ENCODE measurements at places on chromosomes 3 and 15.

GRCh38 chr15:59553879-59554735 lies 57.5 kb upstream of the GCNT3 start:
- no peak for DNase-seq

DNA sequence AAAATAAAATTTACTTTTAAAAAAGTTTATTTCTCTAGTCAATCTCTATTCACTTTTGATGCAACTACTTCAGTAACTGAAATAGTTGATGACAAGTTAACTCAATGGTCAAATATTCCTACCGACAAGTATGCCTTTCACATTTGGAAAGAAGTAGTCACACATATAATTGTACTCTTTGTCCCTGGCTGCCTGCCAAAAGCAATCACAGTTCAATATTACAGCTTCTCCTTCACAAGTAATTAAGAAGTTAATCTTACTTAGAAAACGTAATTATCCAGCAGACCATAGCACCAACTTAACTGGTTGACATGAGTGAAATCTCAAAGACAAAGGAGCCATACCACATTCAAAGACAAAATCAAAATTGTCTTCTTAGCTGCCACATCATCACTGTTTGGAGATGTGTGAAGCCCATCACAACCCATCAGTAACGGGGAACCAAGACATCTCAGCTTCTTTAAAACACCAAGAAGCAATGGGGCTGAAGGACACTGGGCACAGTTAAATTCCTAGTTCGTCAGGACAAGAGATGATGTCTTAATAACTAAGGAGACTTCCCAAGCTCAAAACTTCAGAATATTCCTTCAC lies 86.1 kb downstream of the PLCH1 start:
- no peak for DNase-seq

- DNase-seq, result no peak
These were observed 59.9 kb downstream of the ETV5 start for GRCh38 chr3:186049001-186049400.

- no peak for DNase-seq
These were observed 464.1 kb downstream of the RAP2B start for GRCh38 chr3:153626158-153626557.

DNA sequence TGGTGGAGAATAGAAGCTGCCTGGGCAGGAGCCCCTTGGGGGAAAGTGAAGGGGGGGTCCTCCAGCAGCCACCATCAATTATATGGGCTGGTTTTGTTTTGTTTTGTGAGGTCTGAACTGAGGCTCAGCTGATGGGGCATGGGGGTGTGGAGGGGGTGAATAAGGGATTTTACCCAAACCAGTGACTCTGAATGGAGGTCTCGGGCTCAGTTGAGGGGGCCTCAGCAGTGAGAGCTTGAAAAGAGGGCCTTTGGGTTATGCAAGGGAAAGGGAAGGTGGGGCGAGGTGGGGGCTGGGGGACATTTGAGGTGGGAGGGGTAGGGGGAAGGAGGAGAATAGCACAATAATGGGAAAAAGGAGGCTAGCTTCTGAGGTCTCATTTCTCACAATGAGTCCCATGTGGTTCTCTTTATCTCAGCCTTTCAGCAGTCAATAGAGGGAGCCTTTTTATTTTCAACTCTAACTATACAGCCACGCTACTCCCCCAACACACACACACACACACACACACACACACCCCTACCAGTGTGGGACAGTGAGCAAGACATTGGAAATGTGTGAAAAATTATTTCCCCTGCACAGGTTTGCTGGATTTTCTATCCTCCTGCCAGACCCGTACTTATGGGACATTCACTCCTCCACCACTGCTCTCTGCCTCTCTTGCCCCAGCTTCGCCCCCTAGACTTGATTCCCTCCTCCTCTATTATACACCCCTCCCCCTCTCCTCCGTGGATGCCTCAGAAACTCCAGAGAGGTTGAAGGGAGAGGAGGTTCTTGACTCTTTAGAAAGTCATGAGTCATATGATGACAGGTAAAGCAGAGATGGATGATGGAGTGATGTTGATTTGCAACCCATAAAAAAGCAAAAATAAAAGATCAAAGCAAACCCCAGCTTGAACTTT lies 96.0 kb downstream of the GTPBP8 start:
- peak; percentile 16 for DNase-seq

DNA sequence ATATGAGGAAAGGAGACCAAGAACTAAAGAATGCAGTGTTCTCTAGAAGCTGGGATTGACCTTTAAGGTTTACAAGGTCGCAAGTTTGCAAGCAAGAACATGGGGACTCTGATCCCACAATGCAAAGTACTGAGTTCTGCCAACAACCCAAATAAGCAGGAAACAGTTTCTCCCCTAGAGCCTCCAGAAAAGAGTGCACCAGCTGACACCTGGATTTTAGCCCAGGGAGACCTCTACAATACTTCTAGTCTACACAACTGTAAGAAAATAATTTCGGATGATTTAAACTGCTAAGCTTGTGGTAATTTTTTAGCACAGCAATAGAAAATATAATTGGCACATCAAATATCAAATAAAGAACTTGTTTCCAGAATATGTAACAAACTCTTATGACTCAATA lies 46.4 kb downstream of the EHHADH start:
- no peak for DNase-seq

- no peak for DNase-seq
These were observed 15.8 kb downstream of the TGM4 start for GRCh38 chr3:44890258-44890657.

DNA sequence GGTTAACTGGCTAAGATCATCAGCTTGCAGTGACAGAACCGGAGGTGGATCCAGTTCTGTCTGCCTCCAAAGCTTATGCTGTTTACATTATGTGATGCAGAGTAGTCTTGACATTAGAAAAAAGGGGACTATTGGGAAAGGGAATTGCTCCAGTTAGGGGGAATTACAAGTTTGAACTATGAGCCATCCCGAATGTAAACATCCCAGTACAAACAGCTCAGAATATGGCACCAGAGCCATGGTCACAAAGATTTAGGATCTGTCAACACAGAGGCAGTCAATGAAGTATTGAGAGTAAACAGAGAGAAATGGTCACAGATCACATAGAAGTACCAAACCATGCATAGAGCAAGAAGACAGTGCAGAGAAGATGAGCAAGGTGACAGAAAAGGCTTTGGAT lies 39.8 kb upstream of the CRTC3 start:
- DNase-seq, result no peak

- no peak for DNase-seq
These were observed 21.1 kb downstream of the UPK1B start for GRCh38 chr3:119194237-119195150.

GRCh38 chr15:80777826-80778620 lies 1.1 kb upstream of the CEMIP start:
- peak; percentile 58 for DNase-seq

- DNase-seq, result no peak
These were observed 16.2 kb downstream of the XIRP1 start for GRCh38 chr3:39176025-39176714.

- DNase-seq, result peak; percentile 63
These were observed 42.0 kb downstream of the SST start for GRCh38 chr3:187628169-187628568.

- no peak for DNase-seq
These were observed 14.9 kb upstream of the TM4SF4 start for GRCh38 chr3:149459491-149460059.

- peak; percentile 78 for DNase-seq
These were observed at the start of gene UBA7 for GRCh38 chr3:49813497-49814174. TSS of gene UBA7 (minus strand) at chr3:49813953. CDS start at chr3:49813787, 166 bp downstream.

GRCh38 chr3:155292133-155292532 lies 1.4 kb downstream of the STRIT1 start:
- no peak for DNase-seq

- no peak for DNase-seq
These were observed 50.1 kb downstream of the CMSS1 start for GRCh38 chr3:99867594-99868310.

GRCh38 chr15:91182101-91182500 lies 82.0 kb downstream of the SV2B start:
- no peak for DNase-seq

- DNase-seq, result peak; percentile 63
These were observed 1.1 kb downstream of the ITPR1 start for GRCh38 chr3:4493941-4494894.

DNA sequence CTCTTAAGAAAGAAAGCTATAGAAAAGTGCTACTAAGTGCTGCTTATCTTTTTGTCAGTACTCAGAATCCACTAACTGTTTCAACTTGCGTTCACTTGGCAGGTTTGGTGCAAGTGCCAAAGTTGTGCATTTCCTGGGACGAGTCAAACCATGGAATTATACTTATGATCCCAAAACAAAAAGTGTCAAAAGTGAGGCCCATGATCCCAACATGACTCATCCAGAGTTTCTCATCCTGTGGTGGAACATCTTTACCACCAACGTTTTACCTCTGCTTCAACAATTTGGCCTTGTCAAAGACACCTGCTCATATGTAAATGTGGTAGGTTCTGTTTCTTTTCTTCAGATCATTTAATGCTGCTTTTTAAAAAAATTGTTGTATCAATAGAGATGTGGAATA lies 32.6 kb downstream of the GYG1 start:
- DNase-seq, result no peak

GRCh38 chr3:142914286-142914811 lies 25.5 kb upstream of the PCOLCE2 start:
- DNase-seq, result no peak

DNA sequence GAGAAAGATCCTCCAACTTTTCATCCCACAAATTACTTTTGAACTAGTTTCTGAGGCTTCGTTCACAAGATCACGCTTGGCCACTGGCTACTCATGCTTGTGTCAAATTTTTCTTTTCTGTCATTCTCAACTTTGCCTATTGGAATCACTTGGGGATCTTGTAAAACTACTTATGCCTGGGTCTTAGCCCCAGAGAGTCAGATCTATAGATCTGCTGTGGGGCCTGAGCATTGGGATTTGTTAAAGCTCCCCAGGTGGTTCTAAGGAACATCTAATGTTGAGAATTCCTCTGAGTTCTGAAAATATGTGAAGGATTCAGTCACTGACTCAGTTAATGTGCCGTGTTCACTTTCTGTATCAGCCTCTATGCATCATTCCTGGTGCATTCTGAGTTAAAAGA lies 71.7 kb upstream of the VGLL3 start:
- DNase-seq, result no peak

DNA sequence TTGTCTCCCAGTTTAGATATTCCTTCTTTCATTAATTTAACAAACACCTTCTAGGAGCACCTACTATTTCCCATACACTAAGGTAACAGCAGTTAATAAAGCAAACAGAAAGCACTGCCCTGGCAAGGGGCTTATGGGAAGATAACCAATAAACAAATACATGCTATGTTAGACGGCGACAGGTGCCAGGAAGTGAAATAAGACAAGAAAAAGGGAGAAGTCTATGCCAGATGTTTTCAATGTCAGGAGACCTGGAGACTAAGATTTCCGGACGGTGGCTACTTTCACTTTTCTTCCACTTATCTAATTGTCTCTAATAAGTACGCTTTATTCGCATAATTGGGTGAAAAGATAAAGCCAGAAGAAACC lies 32.5 kb upstream of the ZNF445 start:
- DNase-seq, result no peak

DNA sequence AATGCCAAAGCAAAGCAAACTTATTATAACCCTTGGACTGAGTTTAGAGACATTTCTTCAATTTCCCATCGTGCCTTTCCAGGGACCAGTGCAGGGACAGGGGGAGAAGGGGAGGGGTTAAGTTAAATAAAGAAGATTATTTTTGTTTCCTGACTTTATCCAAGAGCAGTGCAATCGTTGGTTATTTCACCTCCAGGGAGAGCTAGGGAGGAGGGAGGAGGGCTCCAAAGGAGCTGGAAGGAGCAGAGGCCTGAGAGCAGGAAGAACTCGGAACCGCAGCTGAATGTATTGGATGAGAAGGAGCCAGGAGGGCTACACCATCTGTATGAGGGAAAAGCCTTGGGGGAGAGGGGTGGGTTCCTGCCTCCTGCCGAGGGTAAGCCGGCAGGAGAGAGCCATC lies 20.7 kb downstream of the HAPLN3 start:
- no peak for DNase-seq

DNA sequence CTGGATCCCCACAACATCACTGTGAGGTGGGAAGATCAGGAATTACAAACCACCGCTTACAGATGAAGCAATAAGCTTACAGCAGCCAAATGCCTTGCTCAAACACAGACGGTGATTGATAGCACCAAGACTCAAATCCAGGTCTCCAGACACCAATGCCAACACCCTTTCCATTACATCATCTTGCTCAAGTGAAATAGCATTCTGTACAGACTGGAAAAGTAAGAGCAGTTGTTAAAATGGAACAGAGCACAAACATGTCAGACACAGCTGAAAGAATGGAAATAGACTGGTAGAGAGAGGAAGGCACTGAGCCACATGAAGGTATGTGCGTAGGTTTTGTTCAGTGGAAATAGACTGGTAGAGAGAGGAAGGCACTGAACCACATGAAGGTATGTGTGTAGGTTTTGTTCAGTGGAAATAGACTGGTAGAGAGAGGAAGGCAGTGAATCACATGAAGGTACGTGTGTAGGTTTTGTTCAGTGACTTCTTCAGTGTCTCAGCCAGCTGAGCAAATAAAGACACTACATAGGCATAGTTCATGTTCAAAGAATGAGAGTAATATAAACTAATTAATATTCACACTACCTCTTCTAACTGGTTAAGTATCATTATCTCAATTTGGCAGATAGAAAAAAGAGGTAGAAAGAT lies 15.6 kb downstream of the CLDN1 start:
- no peak for DNase-seq

- no peak for DNase-seq
These were observed 20.5 kb downstream of the TRPM1 start for GRCh38 chr15:31081056-31081455.

- DNase-seq, result no peak
These were observed 136.3 kb downstream of the LRRK1 start for GRCh38 chr15:101055411-101055810.

- no peak for DNase-seq
These were observed 750 bp upstream of the HHLA2 start for GRCh38 chr3:108295421-108296175.

- no peak for DNase-seq
These were observed 932 bp downstream of the ARL8B start for GRCh38 chr3:5122741-5123706.

DNA sequence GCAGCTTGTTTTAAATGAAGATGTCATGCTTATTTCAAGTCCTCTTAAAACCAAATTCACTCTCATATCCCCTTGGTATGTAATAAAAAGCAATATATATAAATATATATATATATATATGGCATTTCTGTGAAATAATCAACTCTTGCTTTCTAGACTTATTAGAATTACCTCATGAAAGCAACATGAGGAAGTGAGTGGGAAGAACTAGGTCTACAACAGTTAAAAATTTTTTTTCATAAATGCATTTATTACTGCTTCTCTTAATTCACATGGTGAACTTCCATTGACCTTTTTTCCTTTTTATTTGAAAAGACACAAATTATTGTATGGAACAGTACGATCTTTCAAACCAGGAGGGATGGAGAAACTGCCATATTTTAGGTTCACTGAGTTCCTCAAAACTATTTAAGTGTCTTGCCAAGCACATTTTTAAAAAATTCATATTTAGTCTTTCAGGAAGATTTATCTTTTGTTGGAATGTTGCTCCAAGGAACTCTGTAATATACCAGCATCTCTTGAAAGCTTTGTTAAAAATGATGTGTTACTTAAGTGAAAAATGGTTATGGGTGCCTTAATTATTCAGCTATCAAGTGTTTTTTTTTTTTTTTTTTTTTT lies 185.2 kb downstream of the GHSR start:
- no peak for DNase-seq

GRCh38 chr3:42117175-42118008 lies 26.2 kb downstream of the TRAK1 start:
- DNase-seq, result no peak
